ENCODE measurements at places on chromosomes 16 and 17.

GRCh38 chr17:81927152-81927652 lies 333 bp downstream of the MAFG start:
- DNase-seq: no peak

- no peak for DNase-seq
Measured at GRCh38 chr16:9980981-9981380, 201.2 kb downstream of the GRIN2A start.

DNA sequence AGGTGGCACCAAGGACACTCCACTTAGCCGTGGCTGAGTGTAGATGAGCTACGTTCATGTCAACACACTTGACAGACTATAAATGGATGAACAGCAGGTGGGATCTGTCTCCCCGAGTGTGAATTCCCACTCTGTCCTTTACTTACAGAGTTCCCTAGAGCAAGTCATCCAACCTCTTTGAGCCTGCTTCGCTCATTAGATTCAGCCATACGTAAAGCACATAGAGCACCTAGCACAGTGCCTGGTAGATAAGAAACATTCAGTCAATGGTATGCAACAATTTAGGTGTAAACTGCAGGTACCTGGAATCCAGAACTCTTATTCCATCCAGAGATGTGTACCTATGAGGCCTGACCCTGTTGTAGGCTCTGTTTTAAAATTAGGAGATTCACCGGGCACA lies 227.8 kb upstream of the C16orf82 start:
- no peak for DNase-seq

GRCh38 chr16:78437352-78437968 lies 338.0 kb downstream of the WWOX start:
- peak; percentile 7 for DNase-seq

DNA sequence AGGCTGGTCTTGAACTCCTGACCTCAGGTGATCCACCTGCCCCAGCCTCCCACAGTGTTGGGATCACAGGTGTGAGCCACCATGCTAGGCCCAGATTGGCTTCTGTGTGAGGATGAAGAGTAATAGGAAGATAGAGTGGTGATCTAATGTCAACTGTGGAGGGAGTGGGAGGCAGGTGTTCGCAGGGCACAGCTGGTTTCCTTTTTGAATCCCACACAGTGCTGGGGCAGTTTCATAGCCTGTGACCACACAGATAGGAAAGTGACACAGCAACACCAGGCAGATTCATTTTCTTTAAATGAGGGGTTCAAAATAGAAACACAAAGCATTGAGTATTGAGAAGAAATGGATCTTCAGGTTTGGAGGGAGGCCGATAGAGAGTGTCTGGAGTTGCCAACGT lies 540.3 kb downstream of the WWOX start:
- DNase-seq: no peak

DNA sequence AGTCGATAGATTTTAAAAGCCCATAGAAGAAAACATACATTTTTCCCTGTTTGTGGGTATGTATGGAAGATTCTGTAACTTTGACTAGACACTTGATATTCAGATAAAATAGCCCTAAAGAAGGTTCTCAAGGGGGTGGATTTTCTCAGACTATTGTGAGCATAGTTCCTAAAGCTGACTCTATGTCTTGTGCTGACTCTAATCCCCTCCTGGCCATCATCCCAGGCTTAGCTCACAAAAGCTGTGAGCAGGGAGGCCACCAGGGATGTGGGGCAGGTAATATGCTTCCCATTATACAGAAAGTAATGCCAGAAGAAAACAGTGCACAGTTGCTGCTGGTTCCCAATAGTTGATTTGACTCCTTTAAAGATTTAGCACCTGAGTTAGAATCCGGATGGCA lies 32.0 kb downstream of the CDH13 start:
- no peak for DNase-seq

DNA sequence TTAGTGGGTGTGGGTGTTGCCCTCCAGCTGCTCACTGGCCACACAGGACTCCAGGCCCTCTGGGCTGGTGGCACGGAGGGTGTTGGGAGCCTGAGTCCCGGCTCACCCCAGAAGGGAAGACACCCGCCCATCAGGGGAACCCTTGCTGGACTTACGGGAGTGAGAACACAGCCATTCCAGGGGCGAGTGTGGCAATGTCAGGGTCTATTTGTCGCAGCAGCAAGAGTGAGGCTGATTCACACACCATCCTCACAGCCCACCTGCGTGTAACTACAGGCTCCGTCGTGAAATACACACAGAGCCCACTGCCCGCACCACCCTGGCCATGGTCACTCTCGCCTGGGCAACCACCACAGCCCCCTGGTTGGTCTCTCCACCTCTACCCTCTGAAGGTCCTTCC lies 17.8 kb upstream of the AATK start:
- no peak for DNase-seq

DNA sequence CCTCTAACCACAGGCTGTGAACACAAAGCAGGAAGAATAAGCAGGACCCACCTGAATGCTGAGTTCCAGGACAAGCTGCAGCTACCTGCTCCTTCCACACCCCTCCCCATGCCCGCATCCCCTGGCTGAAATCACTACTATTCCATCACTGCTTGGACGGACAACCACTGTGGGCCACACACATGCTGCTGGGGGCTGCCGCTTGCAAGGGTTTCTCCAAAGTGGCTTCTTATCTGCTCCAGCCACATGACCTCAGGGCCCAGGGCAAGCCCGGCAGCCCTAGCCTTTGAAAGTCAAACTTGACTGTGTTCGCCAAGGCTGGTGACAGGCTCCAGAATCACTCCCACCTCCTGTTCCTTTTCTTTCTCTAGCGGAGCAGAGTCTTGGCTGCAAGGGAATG lies 18.4 kb downstream of the FA2H start:
- no peak for DNase-seq

DNA sequence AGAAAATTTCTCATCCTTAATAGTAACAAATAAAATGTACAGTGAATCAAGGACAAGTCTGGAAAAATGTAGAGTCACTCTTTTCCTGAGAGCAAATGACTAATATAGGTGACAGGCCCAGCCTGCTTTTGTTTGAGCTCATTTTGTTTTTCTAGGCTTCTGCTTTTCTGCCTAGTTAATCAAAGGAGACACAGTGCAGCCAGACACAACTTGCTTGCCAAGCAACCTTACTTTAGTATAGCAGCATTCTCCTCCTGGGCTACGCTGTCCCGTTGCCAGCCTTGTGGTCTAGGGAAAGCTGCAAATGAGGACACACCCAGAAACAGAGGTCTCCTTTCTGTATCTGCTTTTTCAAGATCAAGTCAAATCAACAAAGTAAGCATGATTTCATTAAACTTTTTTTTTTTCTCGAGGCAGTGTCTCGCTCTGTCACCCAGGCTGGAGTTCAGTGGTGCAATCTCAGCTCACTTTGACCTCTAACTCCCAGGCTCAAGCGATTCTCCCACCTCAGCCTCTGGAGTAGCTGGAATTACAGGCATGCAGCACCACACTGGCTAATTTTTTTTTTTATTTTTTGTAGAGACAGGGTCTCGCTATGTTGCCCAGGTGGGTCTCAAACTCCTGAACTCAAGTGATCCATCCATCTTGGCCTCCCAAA lies 17.2 kb downstream of the GINS3 start:
- DNase-seq: no peak

DNA sequence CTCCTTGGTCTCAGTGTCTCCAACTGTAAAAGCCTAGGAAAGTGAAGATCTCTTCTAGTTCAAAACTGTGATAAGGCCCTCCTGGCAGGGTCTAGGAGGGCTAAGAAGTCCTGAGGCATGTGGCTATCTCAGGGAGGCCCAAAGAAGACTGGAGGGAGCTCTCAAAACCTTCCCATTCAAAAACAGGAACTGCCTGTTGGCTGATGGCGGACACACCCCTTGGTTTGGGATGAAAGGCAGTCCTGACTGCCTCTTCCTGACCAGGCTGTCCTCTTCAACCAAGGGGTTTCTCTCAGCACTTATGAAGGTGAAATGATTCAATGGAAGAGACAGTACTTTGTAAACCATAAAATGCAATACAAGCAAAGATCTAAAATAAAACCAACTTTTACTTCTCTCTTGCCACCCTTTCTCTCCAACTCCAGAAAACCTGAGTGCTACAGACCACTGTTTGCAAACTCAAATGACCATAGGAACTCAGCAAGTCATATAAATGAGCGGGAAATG lies 4.7 kb downstream of the ZNF764 start:
- no peak for DNase-seq

- no peak for DNase-seq
Measured at GRCh38 chr16:4042581-4042980, 73.7 kb downstream of the ADCY9 start.

DNA sequence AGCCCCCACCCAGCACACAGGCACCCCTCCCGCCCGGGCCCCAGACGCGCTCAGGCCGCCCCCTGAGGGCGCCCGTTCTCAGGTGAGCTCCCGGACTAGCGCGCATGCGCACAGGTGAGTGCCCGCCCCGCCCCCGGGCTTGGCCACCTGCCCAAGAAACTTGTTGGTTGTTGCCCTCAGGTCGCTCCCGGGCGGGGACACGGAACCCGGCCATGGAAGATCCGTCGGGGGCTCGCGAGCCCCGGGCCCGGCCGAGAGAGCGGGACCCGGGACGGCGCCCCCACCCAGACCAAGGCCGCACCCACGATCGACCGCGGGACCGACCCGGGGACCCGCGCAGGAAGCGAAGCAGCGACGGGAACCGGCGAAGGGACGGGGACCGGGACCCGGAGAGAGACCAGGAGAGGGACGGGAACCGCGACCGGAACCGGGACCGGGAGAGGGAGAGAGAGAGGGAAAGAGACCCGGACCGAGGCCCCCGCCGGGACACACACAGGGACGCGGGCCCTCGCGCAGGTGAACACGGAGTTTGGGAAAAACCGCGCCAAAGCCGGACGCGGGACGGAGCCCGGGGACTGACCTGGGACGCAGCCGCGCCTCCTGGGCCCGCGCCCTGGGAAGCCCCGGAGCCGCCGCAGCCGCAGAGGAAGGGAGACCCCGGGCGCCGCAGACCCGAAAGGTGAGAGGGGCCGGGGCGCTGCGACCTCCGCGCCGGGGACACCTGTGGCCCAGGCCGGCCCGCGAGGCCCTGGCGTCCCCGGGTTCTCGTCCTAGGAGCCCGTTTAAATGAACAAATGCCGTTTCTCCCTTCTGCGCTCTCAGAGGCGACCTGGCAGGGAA lies at the start of gene MARVELD3:
MARVELD3 (plus strand) TSS at position 167 of the 840 bp plus-strand sequence; CDS start at position 213, 46 bp downstream.
- no peak for DNase-seq

GRCh38 chr16:1965396-1966001 lies 873 bp upstream of the RPS2 start:
- DNase-seq: peak; percentile 45

GRCh38 chr17:80361495-80362220 lies 53.3 kb upstream of the ENDOV start:
- no peak for DNase-seq

DNA sequence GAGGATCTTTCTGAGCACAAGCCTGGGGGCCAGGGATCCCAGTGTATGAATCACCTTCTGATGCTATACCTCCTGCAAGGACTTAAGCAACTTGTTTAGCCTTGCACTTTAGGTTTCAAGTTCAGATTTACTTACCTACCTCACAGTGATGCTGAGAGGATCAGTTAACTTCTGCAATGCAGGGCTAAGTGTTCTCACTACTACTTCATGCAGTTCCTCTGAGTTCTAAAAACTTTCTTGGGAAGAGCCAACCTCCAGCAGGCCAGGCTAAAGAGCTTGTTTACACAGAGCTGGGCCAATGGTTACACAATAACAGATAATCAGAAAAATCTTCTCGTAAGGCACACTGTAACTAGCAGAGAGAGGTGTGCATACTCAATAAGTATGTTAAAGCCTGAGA lies 13.0 kb downstream of the VEZF1 start:
- no peak for DNase-seq

DNA sequence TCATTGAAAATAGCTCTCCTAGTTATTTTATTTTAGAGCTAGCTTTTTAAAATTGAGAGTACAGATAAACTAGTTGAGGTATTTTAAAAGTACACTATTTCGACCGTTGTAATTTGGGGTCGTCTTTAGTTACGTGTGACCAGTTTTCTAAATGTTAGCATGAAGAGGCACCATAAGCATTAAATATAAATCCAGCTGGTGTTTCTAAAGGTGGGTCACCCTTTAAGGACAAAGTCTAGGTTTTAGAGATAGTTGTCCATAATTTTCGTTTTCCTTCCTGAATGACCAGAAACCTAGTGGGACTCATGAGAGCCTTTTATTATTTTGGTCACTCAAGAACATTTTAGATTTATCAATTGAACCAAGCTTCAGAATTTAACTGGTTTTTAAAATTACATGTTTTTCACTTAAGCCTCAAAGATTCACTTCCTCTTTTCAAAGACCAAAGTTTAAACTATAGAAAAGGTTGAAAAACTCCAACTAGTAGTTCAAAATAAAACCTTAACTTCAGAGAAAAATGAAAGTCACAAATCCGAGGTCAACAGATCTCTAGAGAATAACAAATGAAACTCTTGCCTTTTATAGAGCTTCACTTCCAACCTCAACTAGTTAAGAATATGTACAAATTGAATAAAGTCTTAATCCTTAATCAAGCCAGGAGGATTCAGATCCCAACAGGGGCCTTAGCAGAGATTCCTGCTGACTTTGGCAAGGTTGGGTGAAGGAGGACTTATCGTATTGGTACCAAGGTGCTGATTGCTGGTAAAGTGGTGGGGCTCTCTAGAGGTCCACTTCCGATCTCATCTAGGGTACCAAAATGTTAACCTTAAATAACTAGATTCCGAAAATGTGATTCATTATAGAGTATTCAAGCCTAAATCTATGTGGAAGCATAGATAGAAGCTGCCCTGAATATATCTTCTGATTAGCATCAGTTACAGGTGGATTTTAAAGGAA lies 32.5 kb downstream of the PHKB start:
- DNase-seq: no peak

DNA sequence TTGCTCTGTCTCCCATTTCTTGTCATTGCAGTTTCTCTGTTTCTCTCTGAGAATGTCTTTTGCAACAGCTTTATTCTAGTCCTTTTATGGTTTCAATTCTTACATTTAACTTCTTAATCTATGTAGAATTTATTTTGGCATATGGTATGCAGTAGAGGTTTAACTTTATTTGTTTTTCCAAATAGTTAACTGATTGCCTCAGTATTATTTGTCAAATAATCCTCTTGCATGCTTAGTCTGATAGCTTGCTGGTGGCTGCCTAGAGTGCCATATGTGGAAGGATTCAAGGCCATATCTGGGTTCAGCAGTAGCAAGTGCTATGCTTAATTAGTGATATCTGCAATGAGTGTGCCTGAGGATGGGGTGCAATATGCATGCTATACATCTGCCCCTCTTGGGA lies 6.9 kb downstream of the SNTB2 start:
- no peak for DNase-seq

- DNase-seq: peak; percentile 71
Measured at GRCh38 chr17:44385287-44386181, 3.9 kb downstream of the ITGA2B start.

- no peak for DNase-seq
Measured at GRCh38 chr17:71176331-71176730, 944.5 kb upstream of the SOX9 start.

GRCh38 chr17:30117675-30118081 lies 1.1 kb downstream of the NSRP1 start:
- no peak for DNase-seq
